ENCODE measurements at places on chromosomes 6 and 20.
A peak's percentile ranks its signal among the peaks of the same experiment; 100 is the strongest.

DNA sequence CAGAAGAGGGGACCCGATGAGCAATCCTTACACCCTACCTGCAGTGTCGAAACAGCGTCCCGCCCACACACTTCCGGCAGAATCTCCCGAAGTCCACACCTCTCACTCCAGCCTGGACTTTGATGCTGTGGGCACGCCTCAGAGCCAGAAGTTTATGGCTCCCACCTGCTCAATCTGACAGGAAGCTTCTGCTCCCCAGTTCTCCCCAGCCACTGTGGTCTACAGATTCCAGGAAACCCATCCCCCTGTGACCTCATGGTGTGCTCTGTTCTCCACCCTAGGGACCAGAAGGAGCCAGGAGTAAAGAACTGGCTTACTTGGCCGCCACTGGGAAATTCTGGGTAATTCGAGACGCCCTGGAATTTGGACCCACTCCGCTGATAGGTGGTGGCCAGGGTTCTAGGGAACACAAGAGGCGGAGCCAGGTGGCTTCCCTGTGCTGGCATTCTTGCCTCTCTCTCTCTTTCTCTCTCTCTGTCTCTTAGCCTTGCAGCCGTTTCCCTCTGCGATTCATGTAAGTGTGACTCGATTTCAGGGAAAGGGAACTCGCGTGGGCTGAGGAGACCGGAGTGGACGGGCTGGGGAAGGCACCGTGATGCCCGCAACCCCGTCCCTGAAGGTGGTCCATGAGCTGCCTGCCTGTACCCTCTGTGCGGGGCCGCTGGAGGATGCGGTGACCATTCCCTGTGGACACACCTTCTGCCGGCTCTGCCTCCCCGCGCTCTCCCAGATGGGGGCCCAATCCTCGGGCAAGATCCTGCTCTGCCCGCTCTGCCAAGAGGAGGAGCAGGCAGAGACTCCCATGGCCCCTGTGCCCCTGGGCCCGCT is at the start of gene TRIM15:
TSS of gene TRIM15 (plus strand) at position 457 of the 828 bp plus-strand sequence. CDS start at position 596, 139 bp downstream.
- DNase-seq, result no peak

GRCh38 chr20:43977252-43977651 is 62.6 kb downstream of the TOX2 start:
- no peak for DNase-seq

DNA sequence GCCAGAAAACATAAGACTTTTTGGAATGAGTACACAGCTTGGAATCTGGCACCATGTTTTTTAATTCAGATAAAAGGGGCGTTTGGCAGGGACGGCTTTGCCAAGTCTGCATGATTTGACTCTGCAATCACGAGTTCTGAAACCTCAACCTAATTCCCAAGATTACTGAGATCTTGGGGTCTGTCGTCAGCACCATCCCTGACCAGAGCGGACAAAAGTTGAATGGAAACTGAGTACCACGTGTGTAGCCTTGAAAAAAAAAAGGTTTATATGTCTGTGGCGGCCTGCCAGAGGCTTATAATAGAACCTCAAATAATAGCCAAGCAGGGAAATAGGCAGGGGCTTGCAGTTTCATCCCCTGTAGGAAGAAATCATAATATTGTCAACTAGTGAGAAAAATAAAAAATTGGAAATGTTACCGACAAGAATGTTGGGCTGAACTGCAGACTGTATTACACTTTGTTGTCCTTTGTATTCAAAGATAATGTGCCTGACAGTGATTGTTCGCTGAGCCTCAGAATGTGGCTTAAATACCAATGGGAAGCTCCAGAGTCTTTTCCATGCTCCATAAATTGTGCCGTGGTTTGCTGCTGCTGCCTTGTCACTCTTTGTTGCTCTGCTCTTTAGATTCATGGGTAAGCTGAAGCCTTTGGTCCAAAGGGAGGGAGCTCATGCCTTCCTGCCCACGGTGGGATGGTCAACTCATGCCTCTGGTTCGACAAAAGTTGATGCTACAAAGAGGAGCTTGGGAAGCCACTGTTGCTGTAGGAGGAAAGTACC is 118.8 kb upstream of the ARID1B start:
- DNase-seq, result no peak

DNA sequence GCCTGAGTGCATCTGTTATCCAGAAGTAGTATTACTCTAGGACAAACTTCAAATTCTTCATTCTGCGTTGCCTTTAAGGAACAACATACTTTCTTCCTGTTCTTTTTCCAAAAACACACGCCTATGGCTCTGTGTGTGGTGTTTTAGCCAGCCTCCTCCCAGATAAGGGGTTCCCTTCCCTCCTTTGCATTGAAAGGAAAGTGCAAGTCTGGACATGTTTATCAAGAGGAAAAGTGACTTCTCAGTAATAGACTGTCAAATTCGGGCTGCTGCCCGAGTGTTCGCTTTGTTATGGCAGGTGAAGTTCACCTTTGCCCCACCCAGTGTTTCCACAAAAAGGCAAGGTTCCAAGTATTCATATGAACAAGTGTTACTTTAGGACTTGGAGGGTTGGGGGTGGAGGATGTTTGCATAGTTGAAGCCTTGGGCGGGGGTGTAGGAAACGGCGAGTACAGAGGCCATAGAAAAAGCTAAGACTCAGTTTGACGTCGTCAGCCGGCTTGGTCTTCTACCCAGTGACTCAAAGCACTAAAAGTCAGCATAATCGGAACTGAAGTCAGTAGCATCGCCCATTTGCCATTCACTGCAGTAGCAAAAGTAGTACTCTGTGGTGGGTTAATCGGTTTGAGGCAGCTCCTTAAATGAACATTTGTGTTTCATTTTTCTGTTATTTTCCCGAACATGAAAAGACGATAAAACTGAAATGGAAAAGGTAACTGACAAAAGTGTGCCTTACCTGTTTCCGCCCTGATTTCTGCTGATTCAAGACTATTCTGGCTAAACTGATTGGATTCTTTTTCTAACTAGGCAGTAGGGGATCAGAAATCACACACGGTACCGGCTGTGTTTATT is 12.5 kb downstream of the PRDM1 start:
- peak; percentile 47 for DNase-seq

- no peak for DNase-seq
Observed at GRCh38 chr6:168158213-168158979, 79.4 kb upstream of the FRMD1 start.

DNA sequence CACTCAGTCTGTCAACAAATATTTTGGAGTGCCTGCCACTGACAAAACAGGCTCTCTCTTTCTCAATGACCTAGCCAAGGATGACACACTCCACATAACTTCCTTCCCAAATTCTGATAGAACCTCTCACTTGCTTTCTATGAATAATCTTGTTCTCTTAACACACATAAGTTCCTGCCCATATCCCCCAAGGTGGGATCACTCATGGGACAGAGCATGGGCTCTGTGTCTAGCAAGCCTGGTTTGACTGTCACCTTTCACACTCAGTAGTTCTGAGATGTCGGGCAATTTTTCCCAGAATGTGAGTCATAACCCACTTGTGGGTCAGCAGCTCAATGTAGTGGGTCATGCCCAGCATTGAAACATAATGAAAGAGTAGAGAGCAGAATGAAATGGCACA is 78.1 kb downstream of the LRFN2 start:
- DNase-seq, result no peak

DNA sequence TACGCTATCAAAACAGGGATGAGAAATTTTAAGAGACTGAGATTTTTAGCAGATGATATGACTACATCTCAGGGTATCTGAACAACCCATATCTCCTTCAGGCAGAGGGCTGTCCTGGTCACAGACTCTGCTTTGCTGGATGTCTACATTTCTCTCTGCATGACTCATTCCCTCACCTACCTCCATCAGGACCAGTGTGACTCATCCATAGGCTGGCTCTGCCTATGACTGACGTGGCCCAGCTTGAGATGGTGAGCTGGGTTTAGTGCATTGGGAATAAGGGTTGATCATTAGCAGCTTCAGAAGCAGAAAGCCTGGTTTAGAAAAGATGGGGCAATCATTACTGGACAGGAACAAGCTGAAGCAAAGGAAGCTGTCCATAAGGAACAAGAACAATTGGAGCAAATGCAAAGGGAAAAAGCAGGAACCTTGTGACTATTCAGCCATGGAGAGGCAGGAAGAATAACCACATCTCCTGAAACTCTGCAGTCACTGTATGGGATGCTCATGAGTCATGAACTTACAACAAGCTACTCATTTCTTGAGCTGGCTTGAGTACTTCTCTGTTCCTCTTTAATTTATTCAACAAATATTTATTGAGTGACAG is 86.4 kb upstream of the CBLN4 start:
- DNase-seq, result no peak

DNA sequence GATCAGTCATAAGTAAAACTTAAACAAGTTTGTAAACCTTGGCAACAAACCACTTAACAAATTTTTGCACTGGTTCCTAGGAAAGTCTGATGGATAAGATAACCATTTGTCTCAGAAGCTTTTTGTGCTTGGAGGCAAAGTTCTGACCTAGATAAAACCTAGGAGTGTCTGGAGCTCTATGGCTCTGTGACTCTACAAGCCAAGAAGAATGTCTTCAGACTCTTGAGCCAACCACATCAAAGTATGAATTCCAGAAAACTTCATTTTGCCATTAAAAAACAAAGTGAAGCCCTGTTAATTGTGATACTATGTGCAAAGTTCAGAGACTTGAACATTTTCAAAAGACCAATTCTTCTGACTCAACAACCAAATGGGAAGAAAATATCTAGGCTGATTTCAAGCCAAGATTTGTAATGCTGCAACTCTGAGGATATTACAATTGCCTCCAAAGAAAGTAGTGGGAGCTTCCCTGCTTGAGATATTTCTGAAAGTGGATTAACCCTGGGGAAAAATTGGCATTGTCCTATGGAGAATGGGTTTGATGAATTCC is 158.1 kb upstream of the FOXQ1 start:
- no peak for DNase-seq

DNA sequence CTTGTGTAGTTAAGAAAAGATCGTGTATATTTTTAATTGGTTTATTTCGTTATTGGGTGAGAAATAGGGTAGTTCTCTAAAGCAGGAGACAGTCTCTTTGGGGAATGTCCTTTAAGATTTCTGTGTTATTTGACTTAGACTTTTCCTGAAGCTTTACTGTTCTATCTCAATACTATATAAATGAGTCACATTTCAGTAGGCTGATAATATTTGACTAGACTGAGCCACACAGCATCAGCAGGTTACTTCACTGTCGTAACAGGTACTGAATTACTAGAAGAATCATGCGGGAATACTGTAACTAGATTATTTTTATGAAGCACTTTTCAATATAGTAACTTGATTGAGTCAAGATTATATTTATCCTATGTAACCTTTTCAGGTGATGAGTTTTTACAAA is 1.4 kb downstream of the SMAP1 start:
- DNase-seq, result no peak

DNA sequence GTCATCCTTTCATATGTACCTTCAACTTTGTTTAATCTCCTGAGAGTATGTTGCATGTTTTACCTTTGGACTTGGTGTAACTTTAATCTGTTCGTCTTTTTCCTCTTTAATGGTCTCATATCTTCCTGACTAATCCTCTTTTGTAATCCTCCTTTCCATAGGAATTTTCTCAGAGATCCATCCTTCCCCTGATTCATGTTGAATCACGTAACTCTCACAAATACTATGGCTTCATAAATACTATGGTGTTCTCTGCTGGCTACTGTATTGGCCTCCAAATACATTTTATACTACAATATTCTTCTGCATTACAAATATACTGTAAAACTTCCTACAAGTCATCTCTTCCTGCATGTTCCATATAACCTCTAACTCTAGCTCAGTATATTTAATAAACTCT is 317.7 kb upstream of the ADGRB3 start:
- DNase-seq, result no peak

GRCh38 chr6:25875563-25875905 is 1.5 kb upstream of the SLC17A3 start:
- no peak for DNase-seq

DNA sequence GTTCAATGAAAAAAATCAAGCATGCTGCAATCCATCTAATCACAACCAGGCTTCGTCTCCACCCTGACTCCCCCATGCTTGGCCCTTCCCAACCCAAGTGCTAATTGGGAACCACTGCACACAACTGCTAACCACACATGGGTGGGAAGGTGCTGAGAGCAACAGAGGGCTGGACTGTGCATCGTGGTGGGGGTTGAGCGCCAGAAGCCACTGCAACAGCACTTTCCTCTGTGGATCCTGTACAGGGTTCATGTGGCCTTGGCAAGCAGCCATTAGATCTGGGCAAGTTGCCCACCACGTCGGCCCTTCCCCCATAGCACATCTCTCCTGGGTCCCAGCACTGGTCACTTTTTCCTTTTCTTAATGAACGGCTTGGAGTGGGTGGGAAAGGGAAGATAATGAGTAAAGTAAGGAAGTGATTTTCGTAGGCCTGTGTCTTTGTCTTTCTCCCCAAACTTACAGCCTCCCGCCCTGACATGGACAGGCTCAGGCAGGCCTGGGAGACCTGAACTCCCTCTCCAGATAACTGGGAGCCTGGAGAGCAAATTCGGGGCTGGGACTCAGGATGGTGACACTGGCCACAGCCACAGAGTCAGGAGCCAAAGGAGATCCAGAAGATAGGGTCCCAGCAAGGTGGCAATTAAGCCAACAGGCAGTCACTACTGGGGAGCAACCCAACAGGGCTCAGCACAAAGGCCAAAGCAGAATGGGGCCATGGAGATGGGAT is 34.4 kb upstream of the MRPS10 start:
- DNase-seq, result no peak

GRCh38 chr6:106334646-106335448 is 9.3 kb upstream of the ATG5 start:
- no peak for DNase-seq

GRCh38 chr6:44446626-44447300 is 59.3 kb downstream of the CDC5L start:
- no peak for DNase-seq

DNA sequence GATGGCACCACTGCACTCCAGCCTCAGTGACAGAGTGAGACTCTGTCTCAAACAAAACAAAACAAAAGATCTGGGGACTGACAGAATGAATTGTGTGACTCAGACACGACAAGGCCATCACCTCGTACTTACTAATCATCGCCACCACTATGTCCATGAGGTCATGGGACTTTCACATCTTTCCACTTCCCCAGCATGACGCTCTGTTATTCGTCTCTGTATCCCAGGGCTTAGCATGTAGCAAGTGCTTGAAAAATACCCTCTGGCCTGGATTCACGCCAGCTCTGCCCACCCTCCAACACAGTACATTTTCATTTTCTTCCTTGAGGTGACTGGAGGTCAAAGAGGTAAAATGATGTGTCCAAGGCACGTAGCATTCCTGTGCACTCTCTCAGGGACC is 27.8 kb downstream of the FGD2 start:
- no peak for DNase-seq

DNA sequence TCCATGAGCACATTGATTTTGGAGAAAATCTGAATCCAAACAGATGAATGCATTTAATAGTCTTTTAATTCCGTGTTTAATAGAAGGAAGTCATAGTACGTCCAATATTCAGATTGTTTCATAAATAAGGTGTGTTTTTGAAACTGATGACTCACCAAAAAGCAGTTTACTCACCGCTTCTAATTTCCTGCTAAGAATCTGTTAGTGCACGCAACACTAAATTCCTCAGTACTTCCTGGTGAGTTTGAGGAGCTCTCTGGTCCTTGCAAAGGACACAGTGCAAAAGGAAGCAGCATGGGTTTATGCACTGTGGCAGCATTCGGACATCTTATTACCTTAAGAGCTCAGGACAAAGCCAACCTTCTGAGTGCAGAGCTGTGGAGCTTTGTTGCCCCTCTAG is 2.3 kb upstream of the ADGRF1 start:
- DNase-seq, result no peak

- DNase-seq, result no peak
Observed at GRCh38 chr6:137258170-137258569, 39.0 kb upstream of the IFNGR1 start.

GRCh38 chr20:36093804-36094145 is 60.8 kb upstream of the EPB41L1 start:
- DNase-seq, result no peak

GRCh38 chr6:45118754-45119153 is 209.4 kb upstream of the RUNX2 start:
- DNase-seq, result no peak

GRCh38 chr6:79872986-79873385 is 74.4 kb downstream of the ELOVL4 start:
- DNase-seq, result no peak

Data from stimulated activated CD8-positive, alpha-beta memory T cell treated with anti-CD3 and anti-CD28 coated beads, Interleukin-4, amount 100 ng/mL, for 1 hour (primary cell).